Smooth muscle cell of the brain vasculature (primary cell): ENCODE measurements at places on chromosomes 1 and 21.

GRCh38 chr1:56566061-56566744 is 13.2 kb downstream of the PLPP3 start:
- DNase-seq: no peak

DNA sequence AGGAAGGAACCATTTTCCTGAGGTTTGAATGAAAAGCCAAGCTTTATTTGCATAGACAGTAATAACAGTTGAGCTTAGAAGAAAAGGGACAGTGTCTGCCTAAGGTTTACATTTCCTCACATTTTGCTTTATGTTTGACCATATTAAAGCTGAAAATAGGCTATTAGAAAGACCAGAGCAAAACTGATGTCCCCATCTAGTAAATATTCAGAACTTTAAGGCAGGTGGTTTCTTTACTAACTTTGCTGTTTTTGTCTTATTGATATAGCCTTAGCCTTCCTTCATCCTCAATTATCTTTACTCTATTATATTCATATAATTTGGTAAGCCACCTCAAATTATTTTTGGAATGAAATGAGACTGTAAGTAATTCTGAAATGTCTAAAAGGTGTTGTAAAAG is 53.6 kb upstream of the LAPTM5 start:
- no peak for DNase-seq

- DNase-seq: no peak
Measured at GRCh38 chr1:183651612-183652011, 1.5 kb downstream of the APOBEC4 start.

- DNase-seq: no peak
Measured at GRCh38 chr1:89167590-89168230, 8.1 kb downstream of the GBP7 start.

GRCh38 chr21:43783098-43783700 is 6.2 kb upstream of the RRP1 start:
- no peak for DNase-seq

GRCh38 chr1:183418696-183419095 is 516 bp upstream of the NMNAT2 start:
- DNase-seq: no peak

GRCh38 chr1:160576390-160576789 is 2.9 kb downstream of the CD84 start:
- no peak for DNase-seq
